Activated CD4-positive, alpha-beta memory T cell treated with anti-CD3 and anti-CD28 coated beads, Interleukin-2, amount 10 ng/mL, durations not matched to agents 7 days and 5 days (primary cell): ENCODE measurements at places on chromosomes 12 and 14.

GRCh38 chr12:104090685-104091084 is 26.4 kb downstream of the HCFC2 start:
- no peak for DNase-seq

DNA sequence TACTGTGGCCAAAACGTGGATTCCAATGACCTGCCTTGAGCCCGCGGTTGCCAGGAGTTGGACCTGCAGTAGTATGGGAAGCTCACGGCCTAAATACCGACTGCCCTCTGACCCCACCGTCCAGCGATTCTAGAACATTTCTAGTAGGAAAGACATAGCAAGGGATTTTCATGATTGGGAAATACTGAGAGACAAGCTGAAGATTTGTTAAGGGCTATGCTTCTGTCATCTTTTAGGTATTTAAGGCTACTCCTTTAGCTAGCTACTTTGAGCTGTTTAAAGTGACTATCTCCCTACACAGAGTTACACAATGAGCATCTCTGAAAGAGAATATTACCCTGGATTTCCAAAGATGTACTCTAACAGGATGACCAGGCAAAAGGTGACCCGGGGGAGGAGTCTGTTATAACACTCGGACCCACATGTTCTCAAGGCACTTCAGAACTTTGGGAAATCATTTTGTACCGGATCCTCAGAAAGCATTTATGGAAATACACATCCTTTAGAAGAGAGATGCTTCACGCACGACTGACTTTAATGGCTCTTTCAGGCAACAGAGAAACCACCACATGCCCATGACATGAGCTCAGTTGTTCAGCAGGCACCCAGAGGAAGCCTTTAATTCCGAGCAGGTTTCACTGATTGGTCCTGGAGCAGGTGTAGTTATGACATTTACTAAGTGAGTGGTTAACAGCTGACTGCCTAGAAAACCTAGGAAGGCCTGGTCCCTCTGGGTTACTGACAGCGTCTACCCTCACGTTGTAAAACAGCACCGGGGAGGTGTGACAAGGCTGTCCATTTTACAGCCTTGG is 4.2 kb downstream of the BAG5 start:
- no peak for DNase-seq

- DNase-seq = no peak
Observed at GRCh38 chr14:99850709-99851108, 57.5 kb downstream of the EML1 start.

DNA sequence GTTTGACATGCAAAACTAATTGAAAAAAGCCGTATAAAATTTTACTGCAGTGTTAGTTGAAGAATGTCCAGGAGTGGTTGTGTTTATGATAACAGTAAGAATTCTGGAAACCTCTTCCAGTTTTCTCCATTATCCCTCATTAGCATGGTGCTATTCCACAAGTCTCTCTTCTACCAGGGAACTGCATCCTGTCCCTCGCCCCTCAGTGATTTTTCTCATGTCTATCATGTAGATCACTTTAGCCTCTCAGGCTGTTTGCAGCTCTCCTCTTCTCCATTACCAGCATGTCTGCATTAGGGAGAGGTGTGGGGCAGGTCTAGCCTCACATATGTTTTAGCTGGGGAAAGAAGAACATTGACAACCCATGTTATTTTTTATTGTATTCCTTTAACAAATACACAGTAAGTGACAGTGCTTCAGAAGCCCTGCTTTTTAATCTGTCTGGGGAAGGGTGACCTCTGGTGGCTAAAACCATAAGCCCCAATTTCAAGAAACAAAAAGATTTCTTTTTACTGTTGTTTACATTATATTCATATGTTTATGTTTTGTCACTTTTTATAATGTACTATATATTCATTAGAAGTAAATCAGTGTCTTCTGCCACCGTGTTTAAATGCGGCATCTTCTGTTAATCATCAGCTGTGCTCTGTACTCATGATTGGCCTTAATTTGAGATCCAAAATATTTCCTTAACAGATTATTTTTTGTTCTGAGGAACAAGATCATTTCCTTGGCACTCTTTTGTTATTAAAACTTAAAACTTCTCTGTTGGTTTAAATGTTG is 70.7 kb downstream of the RASSF8 start:
- DNase-seq = peak; percentile 18

- DNase-seq = no peak
Observed at GRCh38 chr12:19681007-19681406, 241.7 kb downstream of the AEBP2 start.

DNA sequence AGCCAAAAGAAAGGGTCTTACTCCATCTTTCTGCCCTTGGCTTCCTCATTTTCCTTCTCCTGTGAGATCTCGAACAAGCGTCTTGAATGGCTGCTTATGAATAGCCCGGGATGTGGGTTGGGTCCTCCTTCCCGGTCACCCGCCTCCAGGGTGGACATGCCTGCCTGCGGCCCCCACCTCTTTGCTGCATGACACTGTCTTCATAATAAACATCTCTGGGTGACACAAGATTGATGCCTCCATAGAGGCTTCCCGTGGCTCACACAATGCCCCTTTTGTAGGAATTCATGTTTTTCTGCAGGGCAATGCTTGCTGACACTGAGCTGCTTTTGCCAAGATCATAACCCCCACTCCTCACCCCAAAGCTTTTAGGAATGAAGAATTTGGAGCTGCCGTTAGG is 125.9 kb downstream of the ZNF664 start:
- DNase-seq = no peak

GRCh38 chr14:21990116-21990515 is 316.5 kb upstream of the OR4E1 start:
- DNase-seq = no peak

DNA sequence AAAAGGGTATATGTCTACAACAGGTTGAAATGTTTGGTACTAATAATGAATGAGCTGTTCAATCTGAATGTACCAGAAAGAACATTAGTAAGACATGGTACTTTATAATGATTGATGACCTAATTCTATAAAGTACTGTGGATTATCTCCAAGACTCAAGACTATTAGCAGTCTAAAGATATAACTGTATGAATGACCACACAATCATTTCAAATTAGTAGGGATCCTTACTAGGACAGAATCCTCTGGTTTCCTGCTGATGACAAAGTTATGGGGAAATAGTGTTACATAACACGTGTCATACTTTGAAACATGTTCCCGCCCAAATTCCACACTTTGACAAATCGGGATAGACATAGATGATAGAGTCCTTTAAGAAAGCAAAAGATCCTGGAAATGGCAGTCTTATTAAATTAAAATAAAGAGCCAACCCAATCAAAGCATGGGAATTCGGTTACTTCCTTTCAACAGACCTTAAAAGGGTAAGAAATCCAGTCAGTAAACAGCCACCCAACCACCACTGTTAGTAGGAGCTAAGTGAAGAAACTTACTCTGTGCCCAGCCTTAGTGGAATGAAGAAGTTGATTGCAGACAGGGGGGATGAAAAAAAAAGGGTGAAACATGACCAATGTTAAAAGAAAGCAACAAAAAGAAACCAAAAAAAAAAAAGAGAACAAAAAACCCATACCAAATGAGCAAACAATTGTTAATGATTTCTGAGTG is 2.8 kb downstream of the VPS29 start:
- no peak for DNase-seq

GRCh38 chr12:122124370-122124769 is 45.8 kb downstream of the MLXIP start:
- DNase-seq = no peak

- DNase-seq = no peak
Observed at GRCh38 chr12:113666223-113666622, 194.6 kb upstream of the LHX5 start.

- no peak for DNase-seq
Observed at GRCh38 chr14:90728951-90729350, 87.3 kb downstream of the TTC7B start.

DNA sequence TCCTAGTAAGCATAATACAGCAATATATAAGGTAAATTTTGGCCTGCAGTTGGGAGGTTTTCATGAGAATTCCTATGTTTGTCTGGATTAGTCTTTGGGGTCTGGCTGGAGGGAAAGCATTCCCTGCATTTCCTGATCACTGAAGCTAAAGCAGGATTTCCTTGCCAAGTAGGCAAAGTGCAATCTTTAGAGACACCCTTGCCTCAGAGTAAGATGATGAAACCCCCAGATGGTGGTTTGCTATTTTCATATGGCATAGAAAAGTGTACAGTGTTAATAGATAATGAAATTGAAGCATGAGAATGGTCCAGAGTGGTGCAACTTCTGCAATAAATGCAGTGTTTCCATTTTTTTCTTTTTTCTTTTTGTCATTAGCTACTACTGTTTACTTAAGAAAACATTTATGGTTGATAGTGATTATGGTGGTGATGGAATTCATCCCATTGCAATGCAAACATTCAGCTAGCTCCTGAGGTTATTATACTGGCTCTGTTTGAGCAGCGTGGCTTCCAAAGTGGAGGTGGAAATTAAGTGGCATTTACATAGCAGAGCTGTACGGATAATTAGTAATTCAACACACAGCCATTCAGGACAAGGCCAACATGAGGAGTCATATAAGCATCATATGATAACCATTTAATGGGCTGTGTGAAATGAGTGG is 276.3 kb downstream of the DUSP6 start:
- no peak for DNase-seq

DNA sequence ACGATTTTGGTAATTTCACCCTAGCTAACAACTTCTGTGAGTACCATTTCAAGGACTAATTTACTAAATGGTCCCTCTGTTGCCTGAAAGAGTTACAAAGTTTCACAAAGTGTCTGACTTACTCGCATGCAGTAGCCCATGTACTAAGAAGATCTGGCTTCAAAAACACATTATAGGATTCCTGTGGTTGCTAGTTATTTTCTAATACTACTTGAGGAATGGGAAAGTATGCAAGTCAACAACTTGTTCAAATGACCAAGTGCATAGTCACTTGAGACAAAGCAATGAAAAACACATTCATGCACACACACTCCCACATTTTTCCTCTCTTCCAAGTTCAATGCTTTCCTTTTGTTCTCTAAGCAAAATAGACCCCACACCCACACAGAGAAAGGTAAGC is 219.7 kb upstream of the TMPO start:
- no peak for DNase-seq

DNA sequence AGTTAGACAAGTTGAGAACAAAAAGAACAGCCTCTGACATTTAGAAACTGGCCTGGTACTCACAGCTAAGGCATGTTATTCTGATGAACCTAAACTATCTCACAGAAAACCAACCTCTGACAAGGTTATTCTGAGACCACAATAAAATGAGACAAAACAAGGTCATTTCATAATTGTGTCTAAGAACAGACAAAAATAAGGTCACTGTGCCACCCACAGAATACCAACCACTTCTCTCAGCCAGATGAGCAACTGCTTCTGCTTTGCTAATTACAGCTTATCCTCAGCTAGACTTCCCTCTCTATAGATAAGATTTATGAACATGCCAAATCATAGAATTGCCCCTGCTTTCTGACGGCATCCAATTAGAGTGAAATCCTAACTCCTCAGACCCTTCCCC is 52.2 kb upstream of the CRACR2A start:
- DNase-seq = no peak

DNA sequence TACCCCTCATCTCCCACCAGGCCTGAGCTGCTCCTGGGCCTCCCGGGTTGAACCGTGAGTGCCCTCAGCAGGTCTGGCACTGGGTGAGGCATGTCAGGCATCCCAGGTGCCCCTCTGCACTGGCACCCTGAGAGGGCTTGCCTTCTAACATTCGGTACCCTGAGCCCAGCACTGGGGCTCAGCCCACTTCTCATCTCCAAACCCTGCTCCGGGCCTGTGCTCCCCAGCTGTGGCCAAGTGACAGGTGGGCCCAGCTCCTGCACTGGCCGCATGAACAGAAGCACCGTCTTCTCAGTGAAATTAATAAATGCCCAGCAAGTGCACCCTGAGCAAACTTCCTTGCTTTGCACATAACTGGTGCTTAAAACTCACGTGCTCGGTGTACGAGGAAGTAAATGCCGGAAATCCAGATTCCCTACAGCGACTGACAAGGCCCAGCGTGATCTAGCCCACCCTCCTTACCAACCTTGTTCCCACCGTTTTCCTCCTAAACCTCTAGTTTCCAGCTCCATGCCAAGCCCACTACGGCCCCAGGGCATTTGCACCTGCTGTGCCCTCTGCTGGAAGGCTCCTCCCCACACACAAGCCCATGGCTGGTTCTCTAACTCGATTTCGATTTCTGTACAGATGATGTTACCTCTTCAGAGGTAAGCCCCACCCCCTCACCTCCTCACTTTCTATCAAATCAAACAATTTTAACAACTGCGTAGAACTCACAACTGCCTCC is 115.2 kb upstream of the NCOR2 start:
- no peak for DNase-seq

DNA sequence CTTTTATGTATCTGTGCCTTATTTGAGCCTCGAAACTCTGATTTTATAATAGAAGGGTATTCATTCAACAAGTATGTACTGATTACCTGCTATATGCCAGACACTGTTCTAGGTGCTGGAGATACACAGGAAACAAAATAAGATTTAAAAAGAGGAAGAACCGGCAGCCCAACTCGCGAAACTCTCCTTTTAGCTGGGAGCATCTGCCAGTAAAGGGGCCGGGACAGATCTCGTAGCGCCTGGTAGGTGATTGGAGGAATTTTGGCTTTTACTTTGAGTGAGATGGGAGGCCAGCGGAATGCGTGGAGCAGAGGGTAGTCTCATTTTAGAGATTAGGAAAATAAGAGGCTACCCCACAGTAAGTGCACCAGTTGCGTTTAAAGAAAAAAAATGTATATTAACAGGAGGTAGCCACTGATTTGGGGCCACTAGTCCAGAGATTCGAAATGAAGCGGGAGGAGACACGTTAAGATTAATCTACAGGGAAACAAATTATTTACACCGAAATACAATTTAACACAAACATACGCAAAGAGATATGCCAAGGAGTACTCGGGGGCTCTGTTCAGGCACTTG is 520 bp upstream of the MON2 start:
- peak; percentile 31 for DNase-seq

- DNase-seq = no peak
Observed at GRCh38 chr12:11978726-11979384, 91.9 kb upstream of the BCL2L14 start.

GRCh38 chr14:57848353-57848752 is 17.5 kb downstream of the SLC35F4 start:
- no peak for DNase-seq

DNA sequence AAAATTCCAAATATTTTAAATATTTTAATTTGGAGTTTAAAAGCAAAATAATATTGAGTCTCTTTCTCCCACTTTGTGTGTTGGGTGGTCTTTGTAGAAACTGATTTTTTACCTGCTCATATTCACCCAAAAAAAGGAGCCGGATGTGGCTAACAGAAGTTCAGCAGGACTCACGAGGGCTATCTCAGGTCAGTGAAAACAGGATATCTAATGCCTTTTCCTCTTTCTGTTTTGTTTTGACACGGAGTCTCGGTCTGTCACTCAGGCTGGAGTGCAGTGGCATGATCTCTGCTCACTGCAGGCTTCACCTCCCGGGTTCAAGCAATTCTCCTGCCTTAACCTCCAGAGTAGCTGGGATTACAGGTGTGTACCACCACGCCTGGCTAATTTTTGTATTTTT is 30.8 kb downstream of the COA8 start:
- peak; percentile 18 for DNase-seq

DNA sequence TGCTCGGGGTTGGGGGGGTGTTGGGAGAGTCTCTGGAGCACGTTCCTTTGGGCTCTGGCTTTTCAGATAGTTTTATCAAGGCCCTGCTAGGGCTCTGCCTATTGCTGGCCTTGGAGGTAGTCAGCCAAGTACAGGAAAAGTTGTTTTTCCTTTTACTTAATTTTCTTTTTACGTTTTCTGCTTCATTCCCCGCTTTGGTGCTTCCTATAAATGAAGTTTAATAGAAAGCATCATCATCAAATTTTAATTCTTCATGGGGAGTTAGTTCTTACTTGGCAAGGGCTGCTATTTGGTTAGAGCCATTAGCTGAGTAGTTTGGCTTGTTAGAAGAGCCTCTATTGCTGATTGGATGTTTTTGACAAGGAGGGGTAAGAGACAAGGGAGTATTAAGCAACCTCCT is 15.1 kb upstream of the ADAM21 start:
- DNase-seq = no peak
